ENCODE measurements at places on chromosomes 5 and 9.

DNA sequence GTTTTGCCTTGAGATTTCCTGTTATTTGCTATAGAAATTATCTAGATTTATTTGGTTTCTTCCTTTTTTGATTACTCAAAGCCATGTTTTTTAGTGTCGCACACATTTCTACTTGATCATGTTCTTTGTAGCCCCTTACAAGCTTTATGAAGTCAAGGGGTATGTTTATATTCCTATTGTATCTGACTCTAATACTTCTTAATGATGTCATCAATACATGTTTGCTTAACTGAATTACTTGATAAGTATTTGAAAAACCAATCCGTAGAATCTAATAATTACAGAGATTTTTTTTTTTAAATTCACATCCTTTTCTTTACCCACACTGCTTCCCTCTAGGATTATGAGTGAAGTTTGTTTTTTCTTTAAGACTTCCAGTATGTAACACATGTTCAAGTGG, 53.0 kb downstream of the CDC42SE2 start:
- DNase-seq: no peak

GRCh38 chr5:8813180-8813579, 732.7 kb downstream of the SEMA5A start:
- DNase-seq: no peak

DNA sequence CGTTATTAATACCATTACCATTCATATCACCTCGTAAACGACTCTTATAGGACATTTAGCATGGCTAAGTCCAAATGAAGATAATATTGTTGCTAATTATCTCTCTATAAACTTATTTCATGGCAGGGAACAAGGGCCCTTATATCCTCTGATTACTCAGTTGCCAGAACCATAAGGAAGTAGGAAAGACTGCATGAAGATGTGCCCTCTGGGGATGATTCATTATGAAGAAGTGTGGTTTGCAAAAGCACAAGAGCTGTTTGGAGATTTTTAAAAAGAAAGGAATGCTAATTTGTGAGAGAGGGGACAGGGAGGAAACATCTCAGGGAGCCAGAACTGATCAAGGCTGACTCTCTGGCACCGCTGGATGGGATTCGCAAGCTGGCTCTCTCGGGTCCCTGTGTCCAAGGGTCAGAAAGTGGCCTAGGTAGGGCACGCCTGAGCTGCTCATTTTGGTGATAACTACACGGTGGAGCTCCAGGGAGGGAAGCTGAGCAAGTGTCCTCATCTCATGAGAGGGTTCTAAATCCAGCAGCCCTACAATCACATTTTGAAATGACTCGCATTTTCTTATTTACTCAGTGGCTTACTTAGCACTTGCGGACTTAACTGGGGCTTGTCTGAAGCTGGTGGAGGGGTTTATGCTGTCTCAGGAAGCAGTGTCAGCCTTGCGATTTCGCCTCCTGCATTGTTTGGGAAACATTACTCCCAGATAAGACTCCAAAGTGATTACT, 136.8 kb downstream of the C5orf15 start:
- DNase-seq: no peak

DNA sequence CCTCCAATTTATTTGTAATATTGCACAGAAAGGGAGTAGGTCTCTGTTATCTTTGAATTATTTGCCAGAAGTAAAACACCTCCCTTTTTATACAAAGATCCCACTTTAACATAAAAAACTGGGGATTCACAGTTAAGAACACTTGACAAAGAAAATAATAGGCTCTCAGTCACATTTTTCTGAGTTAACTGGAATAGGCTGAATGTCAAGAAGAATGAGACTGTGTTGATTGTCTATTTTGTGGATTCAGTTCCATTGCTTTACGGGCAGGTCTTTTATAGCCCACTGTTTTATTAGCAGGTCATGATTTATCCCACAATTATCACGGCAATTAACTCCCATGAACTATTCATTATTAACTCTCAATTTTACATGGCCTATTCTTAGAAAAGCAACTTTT, 427.4 kb downstream of the CTNND2 start:
- no peak for DNase-seq

GRCh38 chr5:9370256-9370655, 175.6 kb downstream of the SEMA5A start:
- DNase-seq: peak; percentile 84

GRCh38 chr5:107290780-107291398, 379.8 kb downstream of the EFNA5 start:
- DNase-seq: no peak

DNA sequence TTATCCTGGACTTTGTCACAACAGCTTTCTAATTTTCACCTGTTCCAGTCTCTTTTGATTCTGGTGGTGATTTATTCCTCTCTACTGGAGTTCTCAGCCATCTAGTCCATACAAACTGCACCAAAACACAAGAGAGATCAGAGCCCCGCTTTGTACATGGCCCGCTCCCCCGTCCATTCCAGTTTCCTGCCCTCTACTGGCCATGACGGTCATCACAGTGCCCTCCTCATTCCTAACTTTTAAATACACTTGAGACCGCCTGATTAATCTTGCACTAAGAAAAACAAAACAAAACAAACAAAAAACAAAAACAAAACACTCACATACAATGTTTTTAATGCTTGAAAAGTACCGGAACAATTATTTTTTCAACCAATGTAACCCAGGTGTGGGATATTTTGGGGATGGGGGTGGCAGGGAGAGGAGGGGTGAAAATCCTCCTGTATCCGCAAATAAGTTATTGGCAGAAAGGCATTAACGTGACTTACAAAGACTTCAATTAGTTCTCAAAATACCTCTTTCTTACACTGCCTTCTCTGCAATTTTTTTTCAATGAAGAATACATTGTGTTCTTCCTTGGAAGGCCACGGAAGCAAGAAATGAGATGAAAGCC, 84.8 kb upstream of the PAM start:
- peak; percentile 89 for DNase-seq

GRCh38 chr5:112119508-112119907, 299.6 kb downstream of the EPB41L4A start:
- DNase-seq: no peak

- DNase-seq: no peak
Measured at GRCh38 chr5:174518512-174518911, 205.9 kb upstream of the MSX2 start.

DNA sequence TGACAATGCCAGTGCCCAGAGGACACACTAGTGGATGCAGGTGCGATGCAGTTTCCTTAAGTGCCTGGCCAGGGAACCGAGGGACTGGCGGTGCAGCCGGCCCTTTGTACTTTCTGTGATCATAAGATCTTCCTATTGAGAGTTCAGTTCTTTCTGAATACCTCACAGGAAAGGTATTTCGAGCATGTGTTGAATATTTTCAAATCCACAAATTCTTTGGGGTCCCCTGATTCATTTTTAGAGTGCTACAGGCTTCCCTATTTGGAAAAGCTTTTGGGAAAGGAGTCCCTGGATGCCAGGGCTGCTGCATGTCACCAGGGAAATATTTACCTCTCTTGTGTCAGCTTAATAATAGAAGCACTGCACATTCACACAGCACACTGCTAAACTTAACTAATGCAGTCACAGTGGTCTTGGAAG, 281.5 kb downstream of the GADD45G start:
- no peak for DNase-seq

DNA sequence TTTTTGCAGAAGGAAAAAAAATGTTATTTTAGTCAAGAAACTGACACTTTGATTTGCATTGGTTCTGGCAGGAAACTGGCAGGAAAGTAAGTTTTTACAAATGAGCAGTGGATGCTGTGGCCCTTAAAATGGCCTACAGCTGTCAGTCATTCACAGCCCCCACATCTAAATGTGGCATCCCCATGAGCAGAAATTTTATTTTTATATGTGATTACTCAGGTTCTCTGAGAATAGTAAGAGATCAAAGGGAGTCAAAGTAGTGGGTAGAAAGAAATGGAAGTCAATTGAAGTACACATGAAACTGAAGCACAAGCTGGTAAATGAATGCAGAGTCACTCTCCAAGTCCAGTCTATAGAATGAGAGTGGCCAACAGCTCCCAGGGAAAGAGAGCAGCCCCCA, 80.3 kb downstream of the ENC1 start:
- no peak for DNase-seq

DNA sequence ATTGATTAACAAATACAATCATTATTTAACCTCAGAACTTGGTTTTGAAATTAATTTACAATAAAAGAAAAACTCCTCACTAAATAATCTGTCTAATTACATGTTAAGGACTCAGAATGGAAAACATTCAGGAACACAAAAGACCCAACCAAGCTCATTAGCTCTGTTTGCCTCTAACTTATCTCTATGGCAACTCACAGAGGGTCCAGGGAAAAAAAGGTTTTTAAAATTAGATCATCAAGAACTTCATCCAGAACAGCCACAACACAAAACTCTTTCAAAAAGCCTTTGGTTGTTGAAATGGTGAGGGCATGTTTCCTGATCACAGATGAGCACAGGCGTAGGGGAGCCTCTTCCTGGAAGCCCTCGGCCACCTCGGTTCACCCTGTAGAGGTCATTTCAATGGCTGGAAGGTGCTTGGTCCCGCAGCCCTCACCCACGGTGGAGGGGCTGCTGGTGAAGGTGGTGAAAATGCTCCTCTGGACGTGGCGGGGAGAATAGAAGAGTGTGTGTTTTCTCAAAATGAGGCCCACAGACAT, 17.2 kb upstream of the TCF7 start:
- DNase-seq: peak; percentile 62

DNA sequence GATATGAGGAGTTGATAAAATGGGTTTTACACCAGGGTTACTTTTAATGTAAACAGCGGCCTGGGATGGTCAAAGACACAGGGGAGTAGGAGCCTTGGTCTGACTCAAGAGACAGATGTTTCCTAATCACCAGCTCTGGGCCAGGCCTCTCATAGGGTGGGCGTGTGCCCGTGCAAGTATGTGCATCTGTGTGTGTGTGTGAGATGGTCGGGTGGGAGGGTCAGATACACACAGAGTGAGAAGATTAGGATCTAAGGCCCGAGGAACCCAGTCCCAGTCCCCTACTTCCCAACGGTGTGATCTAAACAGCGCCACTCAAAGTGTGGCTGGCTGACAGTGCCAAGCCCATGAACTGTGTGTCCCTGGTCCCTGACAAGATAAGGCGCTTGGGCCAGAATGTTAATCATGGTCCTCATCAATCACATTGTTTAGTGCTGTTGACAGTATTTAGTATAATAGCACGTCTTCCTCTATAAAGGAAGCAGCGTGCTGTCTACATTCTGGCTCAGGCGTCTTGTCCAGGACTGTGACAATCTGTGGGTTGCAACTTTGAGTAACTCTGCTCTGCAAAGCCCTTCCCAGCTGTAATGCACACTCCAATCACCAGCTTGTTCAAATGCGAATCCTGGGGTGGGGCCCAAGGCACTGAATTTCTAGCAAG, 173.7 kb downstream of the DAB2IP start:
- DNase-seq: peak; percentile 71

DNA sequence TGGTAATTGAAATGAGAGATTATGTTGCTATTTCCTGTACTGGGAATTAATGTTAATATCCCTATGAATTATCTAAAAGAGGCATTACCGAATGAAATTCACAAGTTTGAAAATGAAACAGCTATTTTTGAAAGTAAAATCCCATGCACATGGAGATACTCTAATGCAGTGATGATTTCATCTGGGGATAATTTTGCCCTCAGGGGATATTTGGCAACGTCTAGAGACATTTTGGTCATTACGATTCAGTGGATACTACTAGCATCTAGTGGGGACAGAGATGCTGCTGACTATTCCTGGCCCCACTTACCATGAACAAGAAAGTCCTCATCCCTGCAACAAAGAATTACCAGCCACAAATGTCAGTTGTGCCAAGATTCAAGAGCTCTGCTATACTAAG, 500.9 kb downstream of the EFNA5 start:
- DNase-seq: no peak

DNA sequence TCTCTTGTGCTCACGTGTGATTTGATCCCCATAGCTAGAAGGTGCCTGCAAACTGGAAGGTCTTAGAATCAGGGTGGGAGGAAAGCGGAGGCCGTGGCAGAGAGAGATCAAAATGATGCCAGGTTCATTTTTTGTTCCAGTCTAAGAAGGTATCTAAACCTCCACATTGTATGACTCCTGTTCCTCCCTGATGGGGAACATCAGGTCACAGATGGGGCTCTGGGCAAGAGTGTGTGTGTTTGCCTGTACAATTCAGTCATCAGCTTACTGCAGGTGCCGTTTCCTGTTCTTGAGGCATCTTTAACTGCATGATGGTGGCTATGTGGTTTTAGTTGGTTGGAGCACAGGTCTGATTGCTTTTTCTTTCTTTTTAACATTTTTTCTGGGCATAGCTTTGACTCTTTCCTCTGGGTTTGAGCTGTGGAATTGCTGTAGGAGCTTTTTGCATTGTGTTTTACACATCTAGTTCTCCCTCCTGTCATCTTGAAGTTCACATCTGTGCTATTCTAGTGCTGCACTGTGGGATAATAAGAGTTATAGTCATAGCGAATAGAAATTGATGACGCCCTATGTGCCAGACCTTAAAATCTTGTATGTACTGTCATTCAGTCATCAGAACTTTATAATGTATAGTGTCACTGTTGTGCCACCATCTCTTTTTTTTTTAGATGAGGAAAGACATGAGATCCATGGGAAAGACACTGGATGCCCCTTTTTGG, 30.8 kb downstream of the ARHGAP26 start:
- DNase-seq: no peak

GRCh38 chr9:110753731-110754231, 85.2 kb downstream of the MUSK start:
- no peak for DNase-seq

GRCh38 chr5:154509784-154510555, 31.9 kb upstream of the HAND1 start:
- DNase-seq: no peak

GRCh38 chr9:116232424-116233159, 79.0 kb downstream of the PAPPA start:
- DNase-seq: peak; percentile 18

- DNase-seq: peak; percentile 35
Measured at GRCh38 chr5:74916831-74917710, 50.9 kb upstream of the FAM169A start.

GRCh38 chr5:36751886-36752285, 124.7 kb upstream of the NIPBL start:
- no peak for DNase-seq

DNA sequence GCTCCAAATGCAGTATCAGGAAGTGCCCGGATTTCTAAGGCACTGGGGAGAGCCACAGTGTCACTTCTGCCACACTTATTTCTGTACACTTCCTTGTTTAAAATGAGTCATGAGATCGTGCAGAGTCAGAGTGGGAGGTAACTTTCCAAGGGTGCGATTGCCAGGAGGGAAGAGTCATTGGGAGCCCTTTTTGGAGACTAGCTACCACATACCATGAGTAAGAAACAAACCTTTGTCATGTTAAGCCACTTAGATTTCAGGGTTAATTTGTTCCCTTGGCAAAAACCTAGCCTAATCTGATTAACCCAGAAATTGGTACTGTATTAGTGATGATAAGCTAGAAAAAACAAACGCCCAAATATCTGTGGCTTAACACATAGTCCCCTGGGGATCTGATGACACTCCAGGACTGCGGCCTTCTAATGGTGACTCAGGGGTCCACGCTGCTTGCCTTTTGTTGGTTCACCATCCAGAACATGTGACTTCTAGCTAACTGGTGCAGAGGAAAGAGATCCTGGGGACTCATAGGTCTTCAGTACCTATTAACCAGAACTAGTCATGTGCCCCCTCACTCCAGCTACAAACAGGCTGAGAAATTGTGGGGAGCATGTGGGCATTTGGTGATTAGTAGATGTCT, 48.6 kb upstream of the TLE1 start:
- DNase-seq: peak; percentile 86

Data from osteoblast (primary cell).